CD8-positive, alpha-beta T cell (primary cell): ENCODE measurements at places on chromosomes 6 and 20. TPM values are rescaled to one million over a fixed set of nuclear protein-coding genes. Genes with fewer than 3 reads are reported as not detected.

DNA sequence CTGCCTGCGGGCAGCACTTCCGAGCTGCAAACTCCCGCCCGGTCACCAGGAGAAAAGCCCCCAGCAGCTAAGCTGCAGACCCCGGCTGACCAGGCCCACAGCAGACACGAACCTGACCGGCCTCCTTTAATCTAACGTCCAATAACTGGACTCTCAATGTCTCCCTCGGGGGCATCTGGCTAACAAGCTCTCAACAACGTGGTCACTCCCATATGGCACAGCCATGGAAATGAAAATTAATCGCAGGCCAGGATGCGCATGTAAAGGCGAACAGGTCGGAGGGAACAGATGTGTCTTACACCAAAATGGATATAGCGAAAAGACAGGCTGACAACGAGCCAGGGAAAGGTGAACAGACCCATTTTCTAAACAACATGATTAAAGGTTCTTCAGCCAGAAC lies 44.4 kb upstream of the SMOC2 start:
- DNase-seq = no peak

- DNase-seq = no peak
Measured at GRCh38 chr6:9484091-9484490, 930.8 kb downstream of the TFAP2A start.

DNA sequence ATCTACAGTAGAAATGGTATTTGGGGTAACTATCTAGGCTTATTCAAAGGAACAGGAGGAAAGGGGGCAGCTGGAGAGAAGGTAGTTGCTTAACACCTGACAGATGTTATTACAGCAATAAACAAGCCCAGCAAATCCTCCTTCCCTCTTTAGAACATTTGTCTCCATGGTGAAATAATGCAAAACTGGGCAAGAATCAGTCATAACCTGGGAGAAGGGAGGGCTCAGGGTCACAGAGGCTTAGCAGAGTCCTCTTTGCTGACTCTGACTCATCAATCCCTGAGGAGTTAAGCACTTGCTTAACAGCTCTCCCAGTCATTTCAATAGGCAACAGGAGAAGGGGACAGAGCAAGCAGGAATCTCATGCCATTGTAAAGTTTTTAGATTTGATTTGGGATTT lies 230.3 kb downstream of the IBTK start:
- no peak for DNase-seq

DNA sequence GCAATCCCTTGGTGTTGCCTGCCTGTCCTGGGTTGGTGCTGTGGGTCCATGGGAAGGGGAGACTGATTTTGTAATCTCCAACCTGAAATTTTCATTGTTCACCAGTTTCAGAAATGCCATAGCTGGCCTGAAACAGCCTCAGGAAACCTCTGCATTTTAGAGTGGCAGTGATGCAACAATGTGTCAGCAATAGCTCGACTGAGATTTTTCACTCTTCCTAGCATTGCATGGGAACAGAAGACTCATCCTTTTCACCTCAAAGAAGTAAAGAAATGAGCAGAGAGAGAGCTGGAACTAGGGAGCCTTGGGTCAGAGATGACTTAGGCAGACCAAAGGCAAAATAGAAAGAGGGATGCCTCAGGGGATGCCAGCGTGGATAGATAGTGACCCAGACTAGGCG lies 23.7 kb upstream of the TMEM14A start:
- no peak for DNase-seq

DNA sequence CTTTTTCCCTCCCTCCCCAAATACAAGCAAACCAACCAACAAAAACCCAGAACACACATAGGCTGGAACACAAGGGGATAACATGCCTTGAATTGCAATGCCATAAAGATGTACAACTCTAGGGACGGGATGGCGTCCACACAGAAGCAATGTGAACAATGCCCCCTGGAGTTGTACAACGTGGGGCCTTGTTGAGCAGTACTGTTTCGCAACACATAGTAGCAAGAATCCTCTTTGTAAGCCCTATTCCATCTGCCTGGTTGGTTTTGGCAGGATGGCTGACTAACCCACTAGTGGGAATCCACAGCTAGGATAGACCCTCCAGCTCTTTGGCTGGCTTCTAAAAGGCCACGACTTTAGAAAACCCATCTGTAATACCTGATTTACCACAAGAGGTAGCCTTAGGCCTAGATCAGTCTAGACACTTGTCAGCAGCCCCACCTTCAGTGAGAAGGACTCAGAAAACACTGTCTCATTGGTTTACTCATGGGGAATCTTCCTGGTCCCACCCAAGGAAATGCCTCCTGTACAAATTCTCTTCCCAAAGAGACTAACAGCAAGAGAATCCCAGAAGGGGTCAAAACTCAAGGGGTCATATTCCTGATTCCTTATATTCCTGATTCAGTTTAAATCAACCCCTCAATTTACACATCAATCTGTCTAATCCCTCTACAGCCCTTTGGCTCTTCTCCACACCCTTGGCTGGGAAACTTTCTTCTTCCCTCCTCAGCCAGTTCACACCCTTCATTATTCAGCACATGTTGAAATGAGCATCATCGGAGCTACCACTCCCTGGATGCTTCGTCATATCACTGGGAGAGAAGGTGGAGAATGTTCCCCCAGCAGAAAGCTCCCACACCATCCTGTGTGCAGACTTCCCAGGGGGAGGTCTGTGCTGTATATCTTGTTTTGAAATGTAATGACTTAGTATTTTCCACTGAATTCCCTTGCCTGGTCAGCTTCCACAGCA lies 622.4 kb upstream of the FLRT3 start:
- no peak for DNase-seq

- DNase-seq = no peak
Measured at GRCh38 chr6:27650620-27651370, 177.9 kb upstream of the ZNF184 start.

DNA sequence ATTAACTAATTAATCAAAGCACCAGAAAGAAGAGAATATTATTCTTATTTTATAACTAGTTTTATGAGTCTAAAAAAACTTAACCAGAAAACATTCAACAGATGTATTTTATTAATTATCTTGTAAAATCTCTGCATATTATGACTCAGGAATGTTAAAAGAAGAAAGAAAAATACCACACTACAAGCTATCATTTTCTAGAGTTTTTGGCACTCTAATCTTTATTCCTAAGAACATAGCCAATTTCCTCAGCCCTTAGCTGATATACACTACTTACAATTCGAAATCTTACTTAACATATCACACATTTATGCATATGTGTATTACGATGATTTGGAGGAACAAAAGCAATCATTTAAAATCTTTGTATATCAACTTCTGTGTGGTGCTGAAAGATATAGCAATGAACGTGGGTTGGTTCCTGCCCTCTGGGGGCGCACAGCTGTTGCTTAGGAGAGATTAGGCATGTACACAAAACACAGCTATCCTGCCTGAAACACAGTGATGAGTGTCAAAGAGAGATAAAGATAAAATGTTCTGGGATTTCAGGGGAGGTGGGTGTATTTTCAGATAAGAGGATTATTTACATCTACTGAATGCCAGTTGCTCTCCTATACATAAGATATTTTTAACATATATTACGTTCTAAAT lies 404.5 kb downstream of the SYNE1 start:
- DNase-seq = no peak

- DNase-seq = no peak
Measured at GRCh38 chr6:52049252-52050050, 38.0 kb downstream of the PKHD1 start.

DNA sequence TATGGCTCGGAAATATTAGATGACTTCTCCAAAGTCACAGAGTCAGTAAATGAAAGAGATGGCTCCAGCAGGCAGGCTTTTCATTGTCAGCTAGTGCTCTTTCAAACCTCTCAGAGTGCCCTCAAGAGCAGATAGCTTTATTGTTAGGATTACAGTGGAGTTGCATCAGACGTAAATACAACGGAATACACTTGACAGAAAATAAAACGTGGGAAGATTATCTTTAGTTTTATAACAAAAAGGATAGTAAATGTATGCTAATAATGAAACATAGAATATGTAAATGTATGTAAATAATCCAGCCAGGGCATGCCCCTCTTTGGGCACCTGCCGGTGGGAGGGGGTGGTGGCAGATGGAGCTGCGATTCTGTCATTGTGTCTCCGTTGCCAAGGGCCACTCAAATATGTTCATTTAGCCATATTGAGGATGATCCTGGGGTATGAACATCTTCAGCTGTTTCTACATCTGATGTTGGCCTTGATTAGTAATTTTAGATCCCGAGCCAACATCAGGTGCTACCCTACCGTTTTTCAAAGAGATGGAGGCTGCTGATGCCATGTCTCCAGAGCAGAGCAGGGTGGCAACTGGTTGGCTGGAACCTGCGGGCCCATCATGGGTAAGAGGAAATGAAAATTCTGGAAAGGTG lies 358.3 kb upstream of the SULF2 start:
- no peak for DNase-seq

DNA sequence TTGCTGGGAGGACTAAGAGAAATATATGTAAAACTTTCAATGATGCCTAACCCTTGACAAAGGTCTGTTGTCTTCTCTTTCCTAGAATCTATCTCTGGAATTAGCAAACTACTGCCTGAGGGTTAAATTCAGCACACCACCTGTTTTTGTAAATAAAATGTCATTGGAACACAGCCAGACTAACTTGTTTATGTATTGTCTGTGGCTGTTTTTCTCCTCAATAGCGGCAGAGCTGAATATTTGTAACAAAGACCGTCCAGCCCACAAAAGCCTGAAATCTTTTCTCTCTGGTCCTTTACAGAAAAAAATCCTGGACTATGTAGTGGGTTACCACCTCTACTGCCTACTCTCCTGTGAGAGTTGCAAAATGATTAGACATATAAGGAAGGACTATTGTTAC lies 33.3 kb upstream of the SYNDIG1 start:
- no peak for DNase-seq

DNA sequence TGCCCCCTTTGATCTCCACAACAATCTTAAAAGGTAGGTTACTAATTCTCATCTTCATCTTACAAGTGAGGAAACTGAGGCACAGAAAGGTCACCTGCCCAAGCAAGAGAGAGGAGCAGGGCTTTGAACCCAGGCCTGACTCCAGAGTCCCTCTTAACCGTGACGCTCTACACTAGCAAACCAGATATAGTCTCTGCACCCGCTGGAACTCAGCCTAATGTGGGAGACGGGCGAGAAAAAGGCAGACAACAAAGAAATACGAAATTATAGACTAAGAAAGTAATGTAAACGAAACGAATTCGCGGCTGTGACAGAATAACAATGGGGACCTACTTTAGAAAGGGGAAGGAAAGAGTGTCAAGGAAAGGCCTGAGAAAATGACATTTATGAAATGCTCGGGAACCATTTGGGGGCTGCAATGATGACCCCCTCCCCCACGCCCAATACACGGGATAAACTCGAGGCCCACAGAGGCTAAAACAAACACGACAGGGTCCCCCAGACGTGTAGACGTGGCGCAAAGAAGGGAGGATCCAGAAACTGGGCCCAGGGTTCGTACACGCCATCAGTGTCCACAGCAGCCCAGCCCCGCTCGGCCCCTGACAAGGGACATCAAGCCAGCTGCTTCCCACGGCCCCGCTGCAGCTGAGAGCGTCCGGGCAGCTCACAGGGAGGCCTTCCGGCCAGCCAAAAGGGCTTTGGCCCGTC lies 637 bp downstream of the TRPC4AP start:
- DNase-seq = no peak

DNA sequence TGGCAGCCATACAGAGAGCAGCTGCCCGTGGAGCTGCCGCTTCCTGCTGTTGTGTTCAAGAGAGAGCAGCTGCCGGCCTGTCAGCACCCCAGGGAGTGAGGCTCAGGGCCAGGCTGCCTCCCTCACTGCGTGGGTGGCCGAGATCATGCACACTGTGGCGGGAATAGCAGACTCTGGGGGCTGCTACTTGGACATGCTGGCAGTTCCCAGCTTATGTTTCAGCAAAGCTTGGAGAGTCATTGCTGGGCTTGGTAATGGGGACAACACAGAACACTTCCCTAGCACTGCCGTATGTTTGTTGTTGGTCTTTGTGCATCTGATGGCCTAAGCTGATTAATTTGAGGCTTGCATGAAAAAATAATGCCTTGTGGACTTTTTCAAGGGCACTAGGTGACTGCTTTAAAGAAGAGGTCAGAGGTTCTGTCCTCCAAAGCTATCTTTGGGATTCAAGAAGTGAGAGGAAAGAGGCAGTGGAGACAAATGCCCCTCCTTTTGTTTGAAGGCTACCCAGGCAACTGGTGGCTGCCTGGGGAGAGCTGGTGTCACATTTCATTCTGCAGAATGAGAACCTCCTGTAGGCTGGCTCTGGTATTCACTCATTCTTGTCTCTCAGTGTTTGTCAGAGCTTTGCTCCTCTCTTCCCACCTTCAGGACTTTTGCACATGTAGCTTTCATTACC lies 18.8 kb downstream of the MRAP2 start:
- no peak for DNase-seq

DNA sequence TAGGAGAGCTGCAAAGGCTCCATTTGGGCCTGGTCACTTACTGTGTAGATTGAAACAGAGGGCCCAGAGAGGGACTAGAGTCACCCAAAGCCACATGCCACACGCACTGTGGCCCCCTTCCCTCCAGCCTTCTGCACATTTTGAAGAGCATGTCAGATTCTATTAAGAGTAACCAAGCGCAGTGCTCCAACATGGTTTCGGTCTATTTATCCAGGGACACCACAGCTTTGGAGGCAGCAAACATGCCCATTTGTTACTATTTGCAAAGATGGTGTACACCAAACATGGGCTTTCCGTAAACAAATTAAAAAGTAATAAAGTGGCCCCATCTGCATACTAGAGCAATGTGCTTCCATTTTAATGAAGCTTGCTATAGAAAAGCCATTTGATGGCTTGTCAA lies 43.7 kb upstream of the CCDC167 start:
- no peak for DNase-seq

Gene CLIC5
- total RNA-seq = 4.0 TPM

Gene WFDC9
- total RNA-seq = not detected

Gene UBE2C
- total RNA-seq = not detected

Gene XKR7
- not detected for total RNA-seq

Gene TLDC2
- total RNA-seq = not detected
